ENCODE measurements at places on chromosomes 7 and 10.

- DNase-seq: no peak
Measured at GRCh38 chr10:123621492-123621891, 44.7 kb upstream of the GPR26 start.

DNA sequence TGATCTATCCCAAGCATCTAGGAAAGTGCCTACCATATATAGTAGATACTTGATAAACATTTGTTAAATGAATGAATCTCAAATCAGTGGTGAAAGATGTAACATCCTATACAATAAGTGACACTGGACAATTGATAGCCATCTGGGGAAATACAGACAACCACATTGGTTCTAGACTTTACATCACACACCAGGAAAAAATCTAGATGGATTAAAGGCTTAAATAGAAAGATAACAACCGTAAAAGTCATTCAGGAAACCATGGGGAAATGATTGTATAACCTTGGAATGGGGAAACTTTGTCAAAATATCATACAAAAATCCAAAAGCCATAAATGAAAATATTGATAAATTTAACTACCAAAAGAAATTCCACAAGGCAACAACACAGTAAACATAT is 7.0 kb upstream of the GARIN1A start:
- no peak for DNase-seq

- no peak for DNase-seq
Measured at GRCh38 chr10:64067009-64067606, 545.9 kb downstream of the REEP3 start.

DNA sequence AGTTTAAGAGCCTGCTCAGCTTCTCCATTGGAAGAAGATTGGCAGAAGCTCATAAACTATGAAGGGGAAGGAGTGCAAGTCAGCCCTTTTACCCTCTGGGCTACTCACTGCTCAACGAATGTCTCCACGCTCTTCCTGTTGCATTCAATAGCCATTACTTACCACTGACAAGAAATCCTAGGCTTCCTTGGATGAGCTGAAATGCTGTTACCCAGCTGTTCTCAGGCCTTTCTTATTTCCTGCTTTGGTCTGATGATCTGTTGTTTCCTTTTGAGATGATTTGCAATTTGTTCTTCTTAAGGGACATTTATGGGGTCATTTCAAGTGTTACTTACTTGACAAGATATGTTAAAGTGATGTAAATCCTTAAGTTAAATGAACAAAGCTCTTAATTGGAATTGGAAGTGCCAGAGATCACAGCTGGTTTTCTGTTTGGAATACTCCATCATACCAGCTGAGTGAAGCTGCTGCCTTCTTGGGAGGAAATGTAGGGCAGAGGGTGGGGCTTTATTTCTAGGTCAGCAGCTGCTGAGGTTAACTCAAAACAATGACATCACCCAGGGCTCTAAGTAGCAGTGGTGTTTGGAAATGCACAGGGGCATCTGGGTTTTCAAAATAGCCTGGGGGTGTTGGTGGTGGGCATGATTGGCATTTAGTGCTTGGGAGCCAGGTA is 170.0 kb downstream of the PRKCQ start:
- no peak for DNase-seq

- DNase-seq: no peak
Measured at GRCh38 chr7:165661-166337, 26.6 kb upstream of the FAM20C start.

GRCh38 chr7:2006231-2006771 is 226.4 kb downstream of the MAD1L1 start:
- DNase-seq: no peak
